ENCODE measurements at places on chromosomes 6 and 20.

DNA sequence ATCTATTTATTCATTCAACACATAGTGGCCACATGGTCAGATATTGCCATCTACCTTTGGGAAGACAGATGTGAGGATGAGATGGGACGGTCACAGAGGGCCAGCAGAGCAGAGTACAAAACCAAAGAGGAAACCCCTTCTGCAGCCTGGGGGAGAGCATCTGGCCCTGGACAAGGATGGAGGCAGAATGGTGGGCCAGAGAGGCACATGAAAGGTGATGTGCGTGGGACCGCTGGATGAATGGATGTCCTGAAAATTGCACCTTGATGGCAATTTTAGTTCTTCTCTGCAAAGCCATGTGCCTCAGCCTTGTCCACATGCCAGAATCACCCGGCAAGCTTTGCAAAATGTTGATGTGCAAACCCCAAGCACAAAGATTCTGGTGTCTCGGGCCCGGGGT, 77.4 kb upstream of the CD93 start:
- no peak for DNase-seq

DNA sequence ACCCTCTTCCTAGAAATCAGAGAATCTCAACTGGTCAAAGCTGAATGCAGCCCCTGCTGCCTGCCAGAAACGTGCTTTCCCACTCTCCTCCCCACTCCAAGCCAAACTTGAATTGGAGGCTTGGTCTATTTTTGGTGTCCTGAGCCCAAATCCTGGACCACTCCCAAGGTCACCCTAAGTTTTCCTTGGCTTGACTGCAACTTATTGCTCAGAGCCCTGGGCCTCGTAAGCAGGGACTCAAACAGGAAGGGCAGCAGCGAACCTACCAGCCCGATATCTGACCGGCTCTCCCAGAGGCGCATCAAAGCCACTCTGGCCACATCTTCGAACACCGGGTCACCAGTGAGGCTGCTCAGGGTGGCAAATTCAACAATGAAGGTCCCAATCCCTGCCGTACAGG, 12.7 kb downstream of the EDEM2 start:
- DNase-seq = no peak

DNA sequence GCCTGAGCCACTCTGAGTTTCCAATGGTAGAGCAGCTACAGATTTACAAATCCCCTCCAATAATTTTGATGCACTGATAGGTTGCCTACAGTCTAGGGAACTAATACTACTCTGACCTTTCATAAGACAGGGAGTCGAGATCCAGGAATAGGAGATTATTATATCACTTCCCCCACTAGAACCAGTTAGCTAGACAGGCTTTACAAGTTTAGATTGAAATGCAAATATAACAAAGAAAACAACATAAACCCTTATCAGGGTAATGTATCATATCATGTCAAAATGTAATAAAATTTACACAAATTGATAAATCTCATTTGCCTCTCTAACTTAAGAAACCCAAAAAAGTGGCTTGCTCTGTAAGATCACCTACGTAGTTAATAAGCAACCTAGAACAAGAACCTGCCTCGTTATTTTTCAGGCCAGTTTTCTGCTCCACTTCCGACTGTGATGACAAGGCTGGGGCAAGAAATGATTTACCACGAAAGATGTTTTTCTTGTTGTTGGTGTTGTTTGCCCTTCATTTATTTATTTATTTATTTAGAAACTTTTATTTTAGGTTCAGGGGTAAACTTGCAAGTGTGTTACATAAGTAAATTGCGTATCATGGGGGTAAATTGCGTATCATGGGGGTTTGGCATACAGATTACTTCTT, 504.2 kb upstream of the ID4 start:
- no peak for DNase-seq

DNA sequence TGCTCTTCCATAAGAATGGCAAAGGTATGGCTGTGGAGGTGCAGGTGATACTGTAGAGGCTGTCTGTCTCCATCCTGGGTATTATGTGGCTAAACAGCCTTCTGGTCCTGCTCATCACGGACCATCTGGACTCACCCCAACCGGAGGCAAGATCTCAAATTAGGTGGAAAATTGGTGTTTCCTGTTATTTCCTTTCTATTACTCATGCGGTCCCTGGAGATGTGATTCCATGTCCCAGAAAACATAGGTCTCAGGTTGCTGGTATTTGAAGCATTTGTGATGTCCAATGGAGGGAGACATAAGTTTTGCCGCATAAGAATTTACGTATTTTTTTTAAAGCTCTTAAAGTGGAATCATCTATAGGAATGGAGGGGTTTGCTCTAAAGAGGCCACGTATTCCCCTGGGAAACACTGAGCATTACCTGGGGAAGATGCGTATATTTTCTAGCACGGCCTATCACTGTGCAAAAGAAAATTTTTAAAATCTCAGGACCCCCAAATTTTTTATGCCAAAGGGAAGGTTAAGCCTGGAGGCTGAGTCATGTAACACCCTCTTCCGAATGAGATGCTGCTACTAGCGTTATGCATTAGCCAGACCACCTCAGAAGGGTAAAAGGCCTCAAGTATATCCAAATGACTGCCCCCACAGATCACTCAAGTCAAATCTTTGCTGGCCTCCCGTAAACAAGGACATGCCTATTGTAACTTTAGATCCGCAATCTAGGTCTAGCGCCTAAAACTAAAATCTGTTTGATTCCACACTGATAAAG, 22.4 kb upstream of the PBOV1 start:
- no peak for DNase-seq

DNA sequence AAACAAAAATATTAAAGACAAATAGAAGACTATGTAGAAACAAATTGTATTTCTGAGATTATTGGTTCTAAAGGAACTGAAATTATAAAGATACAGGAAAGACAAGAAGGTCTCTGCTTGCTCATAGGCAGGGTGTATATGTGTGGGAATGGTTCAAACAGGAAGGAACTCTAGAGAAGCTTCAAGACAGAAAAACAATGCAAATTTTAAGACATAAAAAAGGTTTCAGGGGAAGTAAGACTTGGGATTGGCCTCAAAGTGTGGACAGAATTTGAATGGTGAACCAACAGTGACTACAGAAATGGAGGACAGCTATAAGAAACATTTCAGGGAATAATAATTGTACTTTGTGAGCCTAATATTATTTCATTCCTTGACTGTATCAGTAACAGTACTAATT, 50.3 kb downstream of the OR2B2 start:
- no peak for DNase-seq

DNA sequence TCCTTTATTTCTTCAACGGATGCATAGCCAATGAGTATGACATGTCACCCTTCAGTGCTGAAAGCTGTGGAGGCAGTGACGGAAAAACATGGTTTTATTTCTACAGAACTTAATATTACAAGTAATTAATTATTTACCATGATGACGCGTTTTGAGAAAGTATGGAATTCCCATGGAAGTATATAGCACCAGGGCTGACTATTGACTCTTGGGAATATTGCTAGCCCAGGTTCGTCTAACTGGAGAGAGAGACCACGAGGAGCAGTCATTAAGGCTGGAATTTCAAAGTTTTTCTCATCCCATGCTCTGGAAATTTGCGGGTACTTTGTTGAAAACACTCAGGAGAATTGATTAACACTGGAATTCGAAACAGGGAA, 155.2 kb upstream of the PRSS16 start:
- no peak for DNase-seq

GRCh38 chr6:115602466-115602865, 458.2 kb downstream of the FRK start:
- DNase-seq = no peak

GRCh38 chr20:43988867-43989266, 74.2 kb downstream of the TOX2 start:
- peak; percentile 9 for DNase-seq

GRCh38 chr6:140957386-140957785, 1175.3 kb upstream of the GJE1 start:
- DNase-seq = no peak

DNA sequence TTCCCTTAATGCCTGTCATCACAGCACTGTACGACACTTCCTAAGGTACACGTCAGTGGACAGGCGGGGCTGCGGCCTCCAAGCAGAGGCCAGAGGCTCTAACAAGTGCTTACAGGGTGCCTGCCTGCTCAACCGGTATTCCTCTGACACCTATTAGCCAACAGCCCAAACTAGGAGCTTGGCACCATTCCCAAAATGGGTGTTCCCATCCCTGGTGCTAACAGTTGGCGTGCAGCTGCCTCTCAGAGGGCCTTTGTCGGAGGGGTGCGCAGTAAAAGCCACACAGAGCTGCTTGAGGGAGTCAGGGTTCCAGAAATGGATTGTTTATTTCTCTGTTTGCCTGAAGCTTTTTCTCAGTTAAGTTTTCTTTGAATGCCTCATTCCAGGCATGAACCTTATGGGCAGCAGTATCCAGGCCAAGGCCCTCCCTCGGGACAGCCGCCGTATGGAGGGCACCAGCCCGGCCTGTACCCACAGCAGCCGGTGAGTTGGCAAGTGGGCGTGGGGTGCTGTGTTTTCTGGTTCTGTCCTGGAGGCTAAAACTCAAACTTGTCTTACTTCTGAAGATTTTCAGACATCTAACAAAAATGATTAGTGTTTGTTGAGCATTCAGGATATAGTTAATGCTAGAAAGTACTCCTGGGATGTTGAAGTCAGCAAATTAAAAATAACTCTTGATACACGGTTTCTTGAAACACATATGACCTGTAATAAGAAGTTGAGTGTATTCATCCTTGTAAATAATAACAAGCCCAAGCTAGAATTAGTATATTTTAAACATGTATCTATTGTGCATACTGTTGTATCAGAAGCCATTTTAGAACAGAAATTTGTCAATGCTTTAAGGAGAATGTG, 124.7 kb downstream of the TMEM242 start:
- no peak for DNase-seq

DNA sequence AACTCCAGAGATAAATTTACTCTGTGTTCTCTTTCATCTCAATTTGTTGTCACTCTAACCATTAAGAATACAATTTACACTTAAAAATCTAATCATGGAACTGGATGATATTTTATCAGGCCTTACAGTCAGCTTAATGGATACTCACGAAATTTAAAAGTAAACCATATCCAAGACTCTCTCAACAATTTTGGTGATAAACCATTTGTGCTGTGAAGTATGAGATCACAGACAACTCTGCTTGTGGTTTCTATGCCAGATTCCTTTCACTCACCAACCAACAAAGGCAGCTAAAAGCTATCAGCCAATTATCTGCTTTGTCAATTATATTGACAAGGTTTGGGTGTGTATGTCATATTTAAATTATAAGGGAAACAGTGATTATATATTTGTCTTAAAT, 155.8 kb downstream of the TRDN start:
- DNase-seq = no peak

GRCh38 chr6:24431045-24431451, 28.3 kb downstream of the MRS2 start:
- no peak for DNase-seq

DNA sequence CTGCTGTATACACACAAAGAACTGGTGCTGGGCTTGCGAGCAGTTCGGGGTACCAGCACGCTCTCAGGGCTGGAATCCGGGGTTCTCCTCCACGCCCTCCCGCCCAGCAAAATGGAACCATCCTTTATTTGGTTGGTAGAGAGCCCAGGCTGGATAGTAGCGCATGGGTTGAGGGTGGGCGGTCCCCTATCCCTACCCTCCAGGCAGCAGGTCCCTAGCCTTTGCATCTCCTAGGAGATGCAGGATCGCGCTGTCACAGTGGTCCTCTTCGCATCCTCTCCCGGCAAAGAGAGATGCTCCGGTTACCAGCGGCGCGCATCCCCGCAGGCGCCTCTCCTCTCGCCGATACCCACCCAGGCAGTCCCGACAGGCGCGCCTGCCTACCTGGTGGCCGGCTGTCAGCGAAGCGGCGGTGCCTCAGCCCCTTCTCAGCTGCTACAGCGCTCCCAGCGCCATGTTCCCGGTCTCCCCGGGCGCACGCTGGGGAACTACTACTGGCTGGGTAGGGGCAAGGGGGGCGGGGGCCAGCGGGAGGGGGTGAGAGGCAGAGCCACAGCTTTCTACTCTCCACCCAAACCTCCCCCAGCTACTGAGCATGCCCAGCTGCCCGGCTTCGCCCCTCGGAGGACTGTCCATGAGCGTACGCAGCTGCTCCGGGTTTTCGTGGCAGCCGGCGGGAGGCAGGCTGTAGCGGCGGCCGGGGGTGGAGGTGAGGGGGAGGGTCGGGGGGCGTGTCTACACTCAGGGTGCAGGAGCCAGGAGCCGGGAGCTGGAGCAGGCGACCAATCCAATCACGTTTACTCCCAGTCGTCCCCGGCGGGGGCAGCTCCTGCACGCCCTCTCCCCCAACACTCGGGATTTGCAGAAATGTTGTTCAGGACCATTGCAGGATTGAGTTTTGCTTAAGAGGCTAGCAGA, at the start of gene PAK5:
Gene PAK5, minus strand, starts transcription at position 699 of the 918 bp plus-strand sequence. CDS start 194,748 bp downstream, outside the sequence.
- no peak for DNase-seq

- DNase-seq = peak; percentile 13
These were observed 702.7 kb downstream of the MAFB start for GRCh38 chr20:39986173-39986904.

DNA sequence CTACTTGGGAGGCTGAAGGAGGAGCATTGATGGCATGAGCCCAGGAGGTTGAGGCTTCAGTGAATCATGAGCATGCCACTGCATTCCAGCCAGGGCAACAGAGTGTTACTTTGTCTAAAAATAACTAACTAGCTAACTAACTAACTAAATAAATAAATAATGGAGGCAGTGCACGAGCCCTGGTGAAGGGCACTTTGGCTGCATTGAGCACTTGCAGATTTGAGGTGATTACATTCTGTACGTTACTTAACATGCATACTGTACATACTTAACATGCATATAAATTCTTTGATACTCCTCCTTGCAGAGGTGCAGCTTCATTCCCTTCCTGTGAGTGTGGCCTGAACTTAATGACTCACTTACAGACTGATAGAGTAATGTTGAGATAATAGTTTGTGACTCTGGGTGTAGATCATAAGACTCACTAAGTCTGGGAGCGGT, 10.7 kb downstream of the HLA-A start:
- DNase-seq = peak; percentile 62

DNA sequence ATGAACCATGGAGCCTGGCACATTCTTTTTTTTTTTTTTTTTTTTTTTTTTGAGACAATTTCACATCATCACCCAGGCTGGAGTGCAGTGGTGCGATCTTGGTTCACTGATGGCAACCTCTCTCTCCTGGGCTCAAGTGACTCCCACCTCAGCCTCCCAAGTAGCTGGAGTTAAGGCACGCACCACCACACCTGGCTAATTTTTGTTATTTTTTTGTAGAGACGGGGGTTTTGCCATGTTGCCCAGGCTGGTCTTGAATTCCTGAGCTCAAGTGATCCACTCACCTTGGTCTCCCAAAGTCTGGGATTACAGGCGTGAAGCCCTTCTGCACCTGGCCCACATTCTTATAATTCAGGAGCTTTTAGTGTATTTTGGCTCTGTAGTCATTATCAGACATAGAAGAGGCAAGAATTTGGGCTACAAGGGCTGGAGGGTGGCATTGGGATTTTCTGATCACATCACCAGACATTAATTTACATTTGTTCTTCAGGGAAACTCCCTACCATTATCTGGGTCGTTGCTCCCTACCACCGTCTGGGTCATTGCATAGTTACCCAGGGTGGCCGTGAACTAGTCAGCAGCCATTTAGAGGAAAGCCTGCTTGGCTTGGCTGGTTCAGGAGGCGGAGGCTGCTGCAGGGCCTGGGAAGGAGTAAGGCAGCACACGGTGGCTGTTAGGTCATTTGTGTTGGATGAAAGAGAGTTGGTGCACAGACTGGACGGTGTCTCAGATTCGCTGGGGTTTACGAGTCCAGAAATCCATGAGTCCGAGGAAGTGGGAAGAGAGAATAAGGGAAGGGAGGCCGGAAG, 17.6 kb downstream of the ARID1B start:
- no peak for DNase-seq
